Stimulated activated naive CD4-positive, alpha-beta T cell treated with Interleukin-2 at 50 U/mL for 16 hours (primary cell): ENCODE measurements at places on chromosomes 3 and 15.

DNA sequence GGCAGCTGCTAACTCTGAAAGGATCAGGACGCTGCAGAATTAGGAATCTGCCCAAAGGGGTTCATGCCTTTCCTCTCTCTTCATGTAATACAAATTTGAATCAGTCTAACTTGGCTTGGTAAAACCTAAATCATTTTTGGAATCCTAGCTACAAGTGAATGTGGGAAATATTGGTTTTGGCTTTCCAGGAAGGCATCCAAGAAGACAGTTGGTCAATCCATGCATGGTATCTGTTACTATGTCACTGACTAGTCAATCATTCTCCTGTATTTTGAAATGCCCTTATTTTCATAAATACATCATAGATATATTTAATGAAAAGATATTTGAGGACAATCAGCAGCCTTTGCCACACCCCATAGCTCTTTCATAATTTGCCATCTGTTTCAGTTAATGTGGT is 7.5 kb upstream of the PLS1 start:
- no peak for DNase-seq

DNA sequence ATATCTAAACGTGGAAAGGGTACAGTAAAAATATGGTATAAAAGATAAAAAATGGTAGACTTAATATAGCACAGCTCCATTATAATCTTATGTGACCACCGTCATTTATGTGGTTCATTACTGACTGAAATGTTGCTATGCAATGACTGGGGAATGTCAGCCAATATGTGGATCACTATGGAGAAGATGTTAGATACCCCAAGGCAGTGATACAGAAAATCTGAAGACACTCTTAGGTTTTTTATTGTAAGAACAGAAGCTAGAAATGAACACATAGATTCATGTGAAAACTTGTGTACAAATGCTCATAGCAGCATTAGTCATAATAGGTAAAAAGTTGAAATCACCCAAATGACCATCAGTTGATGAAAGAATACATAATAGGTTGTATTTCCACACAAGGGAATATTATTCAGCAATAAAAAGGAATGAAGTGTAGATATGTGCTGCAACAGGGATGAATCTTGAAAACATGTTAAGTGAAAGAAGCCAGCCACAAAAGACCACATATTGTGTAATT is 18.4 kb downstream of the MEF2A start:
- DNase-seq, result no peak

DNA sequence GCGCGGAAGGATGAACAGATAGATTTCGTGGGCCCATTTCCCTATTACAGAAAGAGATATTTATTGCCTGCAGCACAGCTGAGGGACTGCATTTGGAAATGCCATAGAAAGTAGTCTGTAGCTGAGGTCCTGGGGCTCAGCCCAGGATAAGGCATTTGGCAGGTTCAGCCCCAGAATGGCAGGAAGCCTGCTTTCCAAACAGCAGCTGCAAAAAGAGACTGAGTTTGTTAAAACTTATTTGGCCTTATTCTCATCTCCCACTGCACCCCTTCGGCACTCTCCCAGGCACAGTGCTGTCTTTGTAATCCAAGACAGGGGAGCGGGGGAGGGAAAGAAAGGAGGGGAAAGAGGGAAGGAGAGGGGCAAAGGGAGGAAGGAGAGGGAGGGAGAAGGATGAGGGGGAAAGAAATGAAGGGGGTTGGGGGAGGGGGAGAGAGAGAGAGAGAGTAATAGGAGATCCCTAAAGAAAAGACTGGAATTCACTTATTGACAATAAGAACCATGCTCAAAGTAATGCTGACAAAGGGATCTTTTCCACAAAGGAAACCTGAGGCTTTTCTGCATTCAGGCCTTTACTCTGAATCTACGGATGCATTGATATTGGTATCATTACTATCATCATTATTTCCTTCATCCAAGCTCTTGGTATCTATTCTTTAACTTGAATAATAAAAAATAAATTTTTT is 94.0 kb upstream of the LRRN1 start:
- no peak for DNase-seq

DNA sequence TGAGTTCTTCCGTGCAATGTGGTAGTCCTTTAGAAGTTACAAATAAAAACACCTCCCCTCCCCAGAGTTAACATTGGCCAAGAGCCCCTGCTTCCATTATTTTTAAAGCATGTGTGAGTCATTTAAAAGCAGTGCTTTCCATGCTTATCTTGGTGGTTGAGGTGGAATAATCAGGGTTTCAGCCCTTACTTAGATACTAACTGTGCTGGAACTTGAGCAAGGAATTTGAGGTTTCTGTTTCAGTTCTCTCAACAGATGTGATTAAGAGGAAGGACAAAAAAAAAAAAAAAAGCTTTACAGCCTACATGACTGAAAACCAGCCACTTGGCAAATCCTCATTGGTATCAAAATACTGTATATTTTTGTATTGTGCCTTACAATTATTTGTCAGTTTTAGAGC is 64.5 kb downstream of the CGNL1 start:
- no peak for DNase-seq

GRCh38 chr15:74795966-74796625 is 14.2 kb downstream of the CSK start:
- DNase-seq, result peak; percentile 28

GRCh38 chr15:96361309-96362010 is 31.0 kb downstream of the NR2F2 start:
- no peak for DNase-seq

GRCh38 chr15:83445643-83446042 is 1.5 kb upstream of the SH3GL3 start:
- DNase-seq, result no peak

DNA sequence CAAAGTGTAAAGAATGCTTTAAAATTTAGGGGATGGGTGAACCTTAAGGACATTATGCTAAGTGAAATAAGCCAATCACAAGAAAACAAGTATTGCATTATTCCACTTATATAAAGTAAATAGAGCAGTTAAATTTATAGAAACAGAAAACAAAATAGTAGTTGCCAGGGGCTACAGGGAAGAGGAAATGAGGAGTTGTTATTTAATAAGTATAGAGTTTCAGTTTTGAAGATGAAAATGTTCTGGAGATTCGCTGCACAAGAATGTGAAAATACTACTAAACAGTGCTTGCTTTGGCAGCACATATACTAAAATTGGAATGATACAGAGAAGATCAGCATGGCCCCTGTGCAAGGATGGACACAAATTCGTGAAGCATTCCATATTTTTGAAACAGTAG is 32.0 kb downstream of the DNAH12 start:
- no peak for DNase-seq

GRCh38 chr15:25688166-25688565 is 175.0 kb downstream of the ATP10A start:
- no peak for DNase-seq

GRCh38 chr15:66292571-66293418 is 573 bp upstream of the DIS3L start:
- no peak for DNase-seq

- no peak for DNase-seq
Observed at GRCh38 chr3:127491323-127491722, 99.2 kb downstream of the TPRA1 start.

GRCh38 chr3:140397847-140398246 is 280.0 kb upstream of the TRIM42 start:
- DNase-seq, result no peak
